ENCODE measurements at places on chromosomes 2 and 18. TPM values are rescaled to one million over a fixed set of nuclear protein-coding genes. Genes with fewer than 3 reads are reported as not detected.

Gene PSTPIP2
- 9.1 TPM for total RNA-seq

Gene CD207
- total RNA-seq = 2.5 TPM

Gene SLC16A14
- total RNA-seq = 9.8 TPM

Gene TDRD15
- total RNA-seq = not detected

Gene GPR39
- not detected for total RNA-seq

Gene NYAP2
- 0.25 TPM for total RNA-seq

Gene MRPL44
- total RNA-seq = 11.8 TPM

Gene NT5C1B
- total RNA-seq = not detected

Gene IL36A
- total RNA-seq = 2.7 TPM

Gene EFHD1
- 22.6 TPM for total RNA-seq

Gene FOXD4L1
- total RNA-seq = not detected

Gene CHRND
- total RNA-seq = not detected

Gene KCNG2
- not detected for total RNA-seq

Gene GALNT14
- total RNA-seq = 1.7 TPM

Gene ARHGAP28
- 7.6 TPM for total RNA-seq

Gene SULT1C4
- 8.8 TPM for total RNA-seq

Gene PGAP1
- total RNA-seq = 15.2 TPM

Gene CYS1
- 13.5 TPM for total RNA-seq

Gene MARCHF4
- total RNA-seq = not detected

Gene TMEM178A
- total RNA-seq = 2.0 TPM

Gene IL37
- total RNA-seq = not detected

Gene LRATD1
- 32.7 TPM for total RNA-seq

Gene PNKD
- total RNA-seq = 28.7 TPM

Gene MEIS1
- 80.5 TPM for total RNA-seq

Gene TCF7L1
- total RNA-seq = 8.3 TPM

Gene FOXI3
- total RNA-seq = not detected

Gene CPO
- total RNA-seq = not detected

Gene CCDC141
- total RNA-seq = 2.0 TPM

Gene IGFBP5
- 1,041 TPM for total RNA-seq

Gene SH2D6
- total RNA-seq = not detected

Gene AGFG1
- 53.3 TPM for total RNA-seq

Gene SF3B6
- total RNA-seq = 82.3 TPM

Gene ALPI
- total RNA-seq = not detected

Gene APOB
- total RNA-seq = not detected

Gene TSPYL6
- total RNA-seq = not detected

Gene SPP2
- total RNA-seq = not detected

Gene KCNG3
- total RNA-seq = 0.74 TPM

Gene CMPK2
- 5.6 TPM for total RNA-seq

Gene ATP6V1C2
- 134 TPM for total RNA-seq

Gene SLC40A1
- total RNA-seq = 53.3 TPM

Gene CRACDL
- total RNA-seq = 6.4 TPM

Gene DLX1
- total RNA-seq = not detected

Measured in vagina (tissue), 2 donors.